ENCODE measurements at places on chromosomes 11 and 22.

DNA sequence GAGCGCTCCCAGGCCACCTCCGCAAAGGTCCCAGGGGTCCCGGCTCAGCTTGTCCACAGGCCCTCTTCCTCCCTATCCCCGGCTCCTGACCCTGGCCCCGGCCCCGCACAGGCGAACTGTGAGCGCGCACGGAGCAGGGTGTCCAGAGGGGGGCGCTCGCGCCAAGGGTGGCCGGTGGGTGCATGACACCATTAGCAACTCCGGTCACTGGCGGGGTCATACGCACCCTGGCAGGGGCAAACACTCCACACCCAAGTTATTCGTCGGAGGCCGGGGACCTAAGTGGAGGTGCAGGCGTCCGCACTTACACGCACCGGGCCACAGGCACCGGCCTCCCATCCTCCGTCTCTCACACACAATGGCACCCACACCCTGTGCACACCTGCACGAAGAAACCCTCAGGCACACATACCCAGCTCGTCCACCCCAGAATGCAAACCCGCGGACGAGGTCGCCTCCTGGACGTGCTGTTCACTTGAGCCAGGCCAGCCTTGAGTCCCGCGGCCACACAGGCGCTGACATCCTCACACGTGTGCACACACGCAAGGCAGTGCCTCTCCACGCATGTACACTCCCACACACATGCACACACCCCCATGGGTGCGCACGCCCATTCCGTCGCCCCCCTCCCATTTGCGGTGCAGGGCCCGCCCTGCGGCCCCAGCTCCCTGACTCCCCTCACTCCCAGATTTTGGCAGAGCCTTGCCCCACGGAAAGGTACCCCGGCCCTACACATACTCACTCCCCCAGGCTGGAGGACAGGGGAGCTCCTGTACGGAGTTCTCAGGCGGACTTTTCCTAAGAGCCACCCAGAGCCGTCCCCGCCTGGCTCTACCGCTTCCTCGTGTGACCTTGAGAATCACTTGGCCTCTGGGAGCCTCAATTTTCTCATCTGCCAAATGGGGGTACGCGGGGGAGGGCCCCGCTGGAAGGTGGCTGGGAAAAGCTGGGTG is at the start of gene RASGRP2:
Gene RASGRP2 (minus strand): TSS at position 552 of the 953 bp plus-strand sequence. CDS start 1,276 bp downstream, outside the sequence.
- peak; percentile 68 for DNase-seq

DNA sequence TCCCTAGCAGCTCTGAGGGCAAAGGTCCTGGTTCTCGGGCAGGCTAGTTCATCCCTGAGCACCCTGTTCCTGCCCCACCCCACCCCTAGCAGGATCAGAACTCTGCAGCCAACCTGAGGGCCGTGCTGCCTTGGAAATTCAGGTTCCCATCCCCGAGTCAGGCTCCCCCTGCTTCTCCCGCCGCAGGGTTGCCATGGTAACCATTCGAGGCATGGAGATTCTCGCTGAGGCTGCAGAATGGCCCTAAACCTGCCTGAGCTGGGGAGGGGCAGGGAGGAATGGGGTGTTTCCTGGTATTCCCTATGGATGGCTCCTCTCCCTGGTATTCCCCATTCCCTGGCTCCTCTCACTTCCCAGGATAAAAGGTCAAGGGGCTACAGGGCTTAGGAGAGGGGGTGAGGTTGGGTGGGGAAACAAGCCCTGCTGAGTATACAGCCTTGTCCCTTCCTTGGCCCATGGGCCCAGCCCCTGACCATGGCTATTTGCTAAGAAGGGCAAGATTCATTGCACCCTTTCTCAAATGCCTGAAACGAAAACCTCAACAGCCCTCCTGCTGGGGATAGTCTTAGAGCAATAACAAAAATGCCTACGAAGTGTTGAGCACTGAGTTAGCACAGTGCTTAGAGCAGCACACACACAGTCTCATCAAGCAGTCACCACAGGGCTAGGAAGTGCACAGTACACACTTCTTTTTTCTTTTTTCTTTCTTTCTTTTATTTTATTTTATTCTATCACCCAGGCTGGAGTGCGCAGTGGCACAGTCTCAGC is 58.7 kb downstream of the CHST1 start:
- DNase-seq = no peak

DNA sequence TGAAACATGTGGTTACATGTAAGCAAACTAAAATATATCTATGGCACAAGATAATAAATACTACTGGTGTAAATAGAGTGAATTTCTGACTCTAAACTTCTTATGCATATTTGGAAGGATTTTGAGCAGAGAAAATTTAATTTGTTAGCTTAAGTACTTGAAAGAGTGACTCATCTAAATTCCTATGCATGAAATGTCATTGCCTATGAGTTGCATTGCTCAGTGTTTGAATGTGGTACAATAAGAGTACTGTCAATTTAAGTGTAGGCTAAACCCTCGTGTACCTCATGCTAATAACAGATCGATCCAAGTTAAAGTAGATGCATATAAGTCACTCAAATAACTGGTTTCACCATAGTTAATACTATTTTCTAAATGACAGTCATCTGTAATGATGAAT is 5.3 kb upstream of the CARD18 start:
- DNase-seq = no peak

DNA sequence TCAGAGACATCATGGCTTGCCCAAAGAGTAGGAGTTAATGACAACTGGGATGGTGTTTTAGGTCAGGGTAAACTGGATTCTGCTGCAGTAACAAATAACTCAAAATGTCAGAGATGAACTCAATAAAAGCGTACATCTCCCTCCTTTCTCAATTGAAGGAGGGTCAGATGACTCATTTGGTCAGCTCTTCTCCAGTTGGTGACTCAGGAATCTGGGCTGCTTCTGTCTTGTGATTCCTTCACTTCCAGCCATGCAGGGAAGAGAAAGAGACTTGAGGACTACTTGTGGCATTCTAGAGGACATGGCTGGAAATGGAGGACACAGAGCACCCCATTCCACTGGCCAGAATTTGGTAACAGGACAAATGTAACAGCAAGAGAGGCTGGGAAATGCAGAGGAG is 3.2 kb upstream of the SYT13 start:
- no peak for DNase-seq

- DNase-seq = no peak
Measured at GRCh38 chr11:96219981-96220623, 122.9 kb downstream of the MAML2 start.

- DNase-seq = no peak
Measured at GRCh38 chr11:20193307-20193706, 33.0 kb upstream of the DBX1 start.

- no peak for DNase-seq
Measured at GRCh38 chr11:33700063-33700501, 544 bp downstream of the C11orf91 start.

GRCh38 chr22:47442821-47443220 is 680.4 kb downstream of the TBC1D22A start:
- no peak for DNase-seq

DNA sequence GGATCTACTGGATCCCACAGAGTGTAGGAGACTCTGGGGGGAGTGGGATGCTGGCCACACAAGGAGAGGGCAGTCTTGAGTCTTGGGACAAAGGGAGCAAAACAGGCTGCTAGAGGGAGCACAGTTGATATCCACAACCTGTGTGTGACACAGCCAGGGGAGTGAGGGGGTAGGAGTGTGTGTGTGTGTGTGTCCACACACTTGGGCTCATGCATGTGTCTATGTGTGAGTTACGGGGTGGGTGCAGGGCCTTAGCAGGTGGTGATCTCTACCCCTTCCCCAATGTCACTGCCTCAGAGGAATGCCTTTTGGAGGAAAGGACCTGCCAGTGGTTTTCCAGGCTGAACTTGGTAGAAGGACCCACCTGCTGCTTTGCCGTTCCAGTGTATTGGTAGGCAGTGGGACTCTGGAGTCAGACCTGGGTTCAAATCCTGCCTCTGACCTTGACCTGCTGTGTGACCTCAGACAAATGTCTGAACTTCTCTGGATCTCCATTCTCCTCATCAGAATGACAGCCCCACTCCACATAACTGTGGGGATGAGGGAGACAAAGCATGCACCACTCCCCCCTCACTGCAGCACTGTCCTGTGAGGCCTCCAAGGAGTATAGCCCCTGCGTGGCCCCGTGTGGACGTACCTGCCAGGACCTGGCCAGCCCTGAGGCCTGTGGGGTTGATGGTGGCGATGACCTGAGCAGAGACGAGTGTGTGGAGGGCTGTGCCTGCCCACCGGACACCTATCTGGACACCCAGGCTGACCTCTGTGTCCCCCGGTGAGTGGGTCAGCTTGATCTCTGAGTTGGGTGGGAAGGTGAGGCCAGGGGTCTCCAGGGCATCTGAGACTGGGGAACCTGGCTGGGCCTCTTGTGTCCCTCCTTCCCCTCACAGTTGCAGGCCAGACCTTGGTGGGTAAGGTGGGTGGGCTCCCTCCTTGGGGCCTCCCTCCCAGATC is 27.4 kb downstream of the OTOG start:
- DNase-seq = no peak

DNA sequence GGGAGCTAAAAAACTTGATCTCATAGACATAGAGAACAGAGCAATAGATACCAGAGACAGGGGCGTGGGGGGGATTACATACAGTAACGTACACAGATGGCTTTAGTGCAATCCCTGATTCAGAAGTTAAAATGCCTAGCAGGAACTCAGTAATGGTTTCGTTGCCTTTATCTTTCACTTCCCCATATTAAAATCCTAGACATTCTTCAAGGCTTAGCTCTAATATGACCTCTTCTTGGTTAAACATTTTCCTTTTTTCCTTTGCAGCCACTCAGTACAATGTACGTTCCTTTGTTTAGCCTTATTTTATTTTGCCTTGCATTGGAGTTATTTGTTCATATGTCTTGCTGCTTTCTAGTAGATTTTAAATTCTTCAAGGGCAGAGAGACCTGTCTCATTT is 104.9 kb downstream of the C11orf87 start:
- DNase-seq = no peak

DNA sequence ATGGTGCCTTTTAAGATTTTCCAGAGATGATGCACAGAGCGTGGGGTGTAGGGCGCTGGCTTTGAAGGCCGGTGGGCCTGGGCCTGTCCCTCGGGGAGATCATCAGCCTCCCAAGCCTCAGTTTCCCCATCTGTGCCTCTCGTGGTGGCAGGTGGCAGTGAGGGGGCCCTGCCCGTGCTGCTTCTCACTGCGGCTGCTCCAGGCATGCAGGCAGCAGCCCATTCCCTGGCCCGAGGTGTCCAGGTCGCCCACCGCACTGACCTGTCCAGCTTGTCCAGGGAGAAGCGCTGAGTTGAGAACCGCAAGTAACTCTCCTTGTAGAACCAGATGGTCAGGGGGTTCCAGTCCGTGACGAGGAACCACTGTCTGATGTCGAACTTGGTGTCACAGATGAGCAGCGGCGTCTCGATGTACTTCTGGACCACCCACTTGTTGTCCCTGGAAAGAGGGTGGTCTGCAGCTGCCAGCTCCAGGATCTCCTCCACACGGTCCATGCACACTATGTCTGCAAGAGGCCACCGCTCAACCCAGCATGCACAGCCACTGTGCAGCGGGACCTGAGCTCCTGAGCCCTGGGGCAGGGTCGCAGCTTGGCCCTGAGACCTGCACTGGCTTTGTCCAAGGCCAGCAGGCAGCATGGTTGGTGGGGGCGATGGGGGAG is 20.5 kb upstream of the IL17REL start:
- DNase-seq = no peak
